ENCODE measurements at places on chromosomes 11 and 22.

DNA sequence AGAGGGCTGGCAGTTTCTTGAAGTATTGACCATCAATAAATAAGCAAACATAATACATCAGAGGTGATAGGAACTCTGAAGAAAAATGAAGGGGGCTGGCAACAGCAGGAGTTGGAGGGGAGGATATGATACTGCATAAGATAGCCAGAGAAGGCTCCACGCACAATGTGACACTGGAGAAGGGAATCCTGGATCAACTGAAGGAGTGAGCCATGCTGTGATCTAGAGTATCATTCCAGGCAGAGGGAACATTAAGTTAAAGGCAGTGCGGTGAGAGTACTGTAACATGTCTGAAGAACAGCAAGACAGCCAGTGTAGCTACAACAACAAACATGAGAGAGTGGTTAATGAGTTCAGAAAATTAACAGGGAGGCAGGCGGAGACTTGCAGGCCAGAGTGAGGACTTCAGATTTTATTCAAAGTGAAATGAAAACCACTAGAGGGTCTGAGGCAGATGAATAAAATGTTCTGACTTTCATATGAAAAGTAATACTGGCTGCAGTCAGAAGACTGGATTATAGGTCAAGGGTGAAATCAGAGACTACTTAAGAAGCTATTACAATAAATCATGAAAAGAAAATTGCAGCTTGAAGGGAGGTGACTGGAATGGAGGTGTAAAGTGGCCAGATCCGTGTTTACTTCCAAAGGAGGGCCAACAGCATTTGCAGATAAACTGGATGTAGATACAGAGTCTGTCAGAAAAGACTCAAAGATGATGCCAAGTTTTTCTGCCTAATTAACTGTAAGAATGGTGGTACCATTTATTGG is 49.4 kb downstream of the RRAS2 start:
- DNase-seq, result no peak

DNA sequence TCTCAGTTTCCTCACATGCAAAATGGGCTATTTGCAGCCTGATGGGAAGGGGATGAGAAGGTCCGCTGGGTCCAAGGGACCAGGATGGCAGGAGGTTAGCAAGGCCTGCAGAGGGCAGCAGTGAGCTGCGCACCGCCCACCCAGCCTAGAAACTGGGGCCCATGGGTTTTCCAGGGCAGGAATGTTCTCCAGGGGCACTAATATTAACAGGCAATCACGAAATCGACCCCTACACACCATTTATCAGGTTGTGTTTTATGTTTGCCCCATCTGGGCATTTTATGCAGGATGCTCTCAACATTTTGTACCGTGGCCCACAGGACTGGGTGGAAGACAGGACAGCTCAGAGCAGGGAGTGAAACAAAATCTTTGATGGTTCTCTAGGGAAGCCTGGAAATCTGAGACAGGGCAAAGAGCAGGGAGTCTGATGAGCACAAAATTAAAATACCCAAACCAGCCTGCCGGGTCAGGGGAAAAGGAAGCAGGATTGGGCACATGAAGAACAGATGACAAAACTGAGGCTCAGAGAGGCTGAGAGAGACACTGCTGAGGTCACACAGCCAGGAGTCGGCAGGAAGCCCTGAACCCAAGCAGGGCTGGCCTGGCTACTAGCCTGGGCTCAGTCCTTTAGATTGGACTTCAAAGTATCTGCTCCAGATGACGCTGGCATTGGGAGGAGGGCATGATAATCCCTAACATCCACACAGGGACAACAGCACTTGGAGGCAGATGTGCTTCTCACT is 1.6 kb upstream of the BCR start:
- peak; percentile 35 for DNase-seq

- no peak for DNase-seq
These were observed 1.4 kb downstream of the TMEM80 start for GRCh38 chr11:696955-697491.

DNA sequence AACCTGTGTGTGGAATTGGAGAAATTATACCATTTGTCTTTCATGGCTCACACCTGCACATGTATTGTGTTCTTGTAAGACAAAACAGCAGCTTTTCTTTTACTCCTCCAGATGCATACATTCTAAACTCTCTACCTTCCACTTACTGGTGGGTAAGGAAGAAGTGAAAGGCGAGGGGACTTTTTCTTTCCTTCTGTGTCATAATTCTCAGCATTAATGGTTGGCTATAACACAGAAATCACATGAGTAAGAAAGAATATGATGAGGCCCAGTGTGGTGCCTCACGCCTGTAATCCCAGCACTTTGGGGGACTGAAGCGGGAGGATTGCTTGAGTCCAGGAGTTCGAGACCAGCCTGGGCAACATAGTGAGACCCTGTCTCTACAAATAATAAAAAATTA is 57.8 kb upstream of the SHANK2 start:
- no peak for DNase-seq

DNA sequence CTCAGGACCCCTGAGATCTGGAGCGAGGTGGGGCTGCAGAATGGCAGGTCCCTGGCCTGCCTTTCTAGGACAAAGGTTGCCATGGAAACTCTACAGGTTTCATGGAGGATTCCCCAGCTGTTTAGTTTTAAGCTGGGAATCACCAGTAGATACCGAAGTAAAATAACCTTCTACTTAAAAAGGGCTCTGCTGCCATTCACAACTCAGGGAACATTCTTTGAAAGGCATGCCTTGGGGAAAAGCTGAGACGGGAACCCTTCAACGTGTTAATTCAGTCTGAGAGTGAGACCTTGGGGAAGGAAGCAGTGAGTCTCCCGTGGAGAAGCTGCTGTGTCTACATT is 493.3 kb downstream of the BRD1 start:
- no peak for DNase-seq

DNA sequence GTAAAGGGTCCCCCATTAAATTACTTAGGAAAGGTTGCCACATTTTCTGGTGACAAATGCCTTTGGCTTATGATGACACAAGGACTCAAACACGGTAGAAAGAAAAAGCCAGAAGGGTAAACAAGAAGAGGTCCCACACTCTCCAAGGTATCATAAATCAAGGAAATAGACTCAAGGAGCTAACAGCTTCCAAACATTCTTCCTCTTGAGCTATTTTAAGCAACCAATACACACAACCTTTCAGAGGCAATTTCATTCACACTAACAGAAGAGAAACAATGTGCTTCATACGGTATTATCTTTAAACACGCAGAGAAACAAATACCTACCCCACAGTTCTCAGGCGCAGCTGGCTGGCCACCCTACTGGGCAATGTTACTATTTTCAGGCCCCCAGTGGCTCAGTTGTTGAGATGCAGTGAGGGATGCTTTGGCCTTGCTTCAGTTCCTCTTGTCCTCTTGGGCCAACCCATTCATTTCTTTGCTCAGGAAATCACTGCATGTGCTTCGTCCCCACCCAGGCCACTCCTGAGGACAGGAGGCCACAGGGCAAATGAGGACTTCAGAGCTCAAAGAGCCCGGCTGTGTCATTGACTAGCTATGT is 15.8 kb downstream of the ABTB2 start:
- no peak for DNase-seq

- no peak for DNase-seq
These were observed 19.2 kb downstream of the GLYAT start for GRCh38 chr11:58712531-58712930.

GRCh38 chr11:30481330-30481729 is 104.8 kb downstream of the MPPED2 start:
- DNase-seq, result no peak

DNA sequence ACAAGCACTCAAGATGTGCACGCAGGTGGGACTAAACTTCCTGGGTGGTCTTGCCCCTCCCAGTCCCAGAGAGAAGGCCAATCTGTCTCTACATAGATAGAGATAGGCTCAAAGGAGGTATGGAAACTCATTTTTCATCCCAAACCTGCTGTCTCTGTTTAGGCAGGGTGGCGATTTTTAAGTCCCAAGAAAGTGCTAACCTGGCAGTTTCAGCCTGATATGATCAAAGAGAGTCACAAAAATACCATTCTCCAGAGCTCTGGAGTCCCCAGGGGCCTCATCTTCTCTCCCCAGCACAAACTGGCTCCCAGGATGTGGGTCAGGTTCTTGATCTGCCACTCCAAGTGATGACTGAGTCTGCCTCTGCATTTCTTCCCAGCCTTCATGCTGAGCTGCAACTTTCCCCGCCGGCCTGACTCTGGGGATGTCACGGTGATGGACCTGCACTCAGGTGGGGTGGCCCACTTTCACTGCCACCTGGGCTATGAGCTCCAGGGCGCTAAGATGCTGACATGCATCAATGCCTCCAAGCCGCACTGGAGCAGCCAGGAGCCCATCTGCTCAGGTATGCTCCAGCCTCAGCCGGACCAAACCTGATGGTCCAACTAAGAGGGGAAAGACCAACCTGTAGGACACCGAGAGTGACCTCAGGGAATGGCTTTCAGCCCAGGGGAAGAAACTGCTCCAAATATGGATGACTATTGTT is 129.5 kb downstream of the SEZ6L start:
- no peak for DNase-seq

DNA sequence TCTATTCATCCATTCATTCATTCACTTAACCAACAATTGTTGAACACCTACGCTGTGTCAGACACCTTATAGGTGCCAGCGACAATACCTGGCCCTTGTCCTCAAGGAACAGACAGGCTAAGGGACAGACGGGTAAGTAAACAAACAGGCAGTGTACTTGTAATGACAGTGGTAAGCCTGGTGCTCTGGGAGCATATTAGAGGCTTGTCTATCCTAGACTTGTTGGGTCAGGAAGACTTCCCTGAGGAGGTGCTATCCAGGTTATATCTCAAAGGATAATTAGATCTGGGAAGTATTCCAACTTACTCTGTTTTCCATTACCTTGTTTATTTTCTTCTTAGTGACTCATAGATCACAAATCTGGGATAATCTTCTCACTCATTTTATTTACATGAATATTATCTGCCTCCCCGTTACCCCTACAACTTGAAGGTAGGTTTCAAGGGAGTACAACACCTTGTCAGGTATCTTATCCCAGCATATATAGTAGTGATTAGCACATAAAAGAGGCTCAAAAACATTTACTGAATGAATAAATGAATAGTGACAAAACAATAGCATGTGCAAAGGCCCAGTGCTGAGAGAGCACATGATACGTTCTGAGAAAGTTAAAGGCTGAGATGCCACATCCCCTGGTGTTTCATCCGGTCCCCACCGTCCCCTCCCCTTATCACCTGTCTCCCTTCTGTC is 75.3 kb upstream of the NCAM1 start:
- no peak for DNase-seq
